ENCODE measurements at places on chromosomes 5 and 9.

- no peak for DNase-seq
These were observed 27.9 kb upstream of the CTNNA1 start for GRCh38 chr5:138725153-138725817.

- peak; percentile 54 for DNase-seq
These were observed 6.2 kb upstream of the KLF9 start for GRCh38 chr9:70420441-70421271.

DNA sequence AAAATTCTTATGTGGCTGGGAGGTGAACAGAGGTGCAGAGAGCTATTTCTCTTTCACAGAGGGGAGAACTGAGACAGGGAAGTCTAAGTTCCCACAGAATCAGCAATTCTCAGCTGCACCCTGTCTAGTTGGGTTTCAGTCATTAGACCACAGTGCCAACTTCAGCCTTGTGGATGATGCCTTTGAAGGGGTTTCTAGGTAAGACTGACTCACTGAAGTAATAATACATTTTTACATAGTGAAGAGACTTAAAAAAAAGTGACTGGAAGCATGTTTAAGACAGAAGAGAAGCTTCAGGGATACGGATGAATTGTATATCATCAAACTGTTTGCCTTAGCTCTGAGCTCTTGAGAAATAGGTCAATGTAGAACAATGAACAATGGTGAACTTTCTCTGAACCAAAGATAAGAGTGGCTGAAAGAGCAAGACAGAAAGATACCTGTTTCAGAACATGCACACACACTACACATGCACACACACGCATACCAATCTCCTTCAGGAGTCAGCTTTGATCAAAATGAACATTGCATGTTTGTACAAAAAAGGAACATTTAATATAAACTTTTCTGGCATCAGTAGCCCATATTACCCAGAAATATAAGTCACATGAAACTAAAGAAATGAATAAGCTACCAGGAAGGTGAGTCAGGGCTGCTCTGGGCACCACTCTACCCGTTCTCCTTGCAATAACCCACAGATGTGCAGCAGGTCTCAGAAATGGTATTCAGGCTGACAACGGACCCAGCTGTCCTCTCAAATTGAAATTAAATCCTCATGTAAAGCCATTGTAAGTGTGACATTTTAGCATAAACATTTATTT lies 12.6 kb upstream of the FYB1 start:
- DNase-seq = no peak

GRCh38 chr9:10127867-10128266 lies 484.9 kb downstream of the PTPRD start:
- DNase-seq = no peak

GRCh38 chr5:114912189-114912920 lies 257.4 kb downstream of the TRIM36 start:
- DNase-seq = no peak

DNA sequence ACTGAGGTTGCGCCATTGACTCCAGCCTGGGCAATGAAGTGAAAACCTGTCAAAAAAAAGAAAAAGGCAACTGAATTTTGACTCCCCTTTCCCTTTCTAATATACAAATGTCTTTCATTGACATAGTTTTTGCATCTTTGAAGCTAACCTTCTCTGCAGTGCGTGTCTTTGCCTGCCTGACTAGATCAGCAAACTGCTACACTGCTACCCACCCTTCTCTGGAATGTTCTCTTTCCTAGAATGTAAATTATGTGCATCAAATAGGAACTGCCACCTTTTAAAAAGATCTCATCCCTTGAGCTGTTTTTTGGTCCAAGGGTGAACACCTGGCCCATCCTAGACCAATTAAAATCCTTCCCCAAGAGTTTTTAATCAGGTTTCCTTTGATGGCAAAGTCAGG lies 127.6 kb downstream of the SLC28A3 start:
- no peak for DNase-seq

- no peak for DNase-seq
These were observed 1.6 kb upstream of the HAPLN1 start for GRCh38 chr5:83721953-83722901.

DNA sequence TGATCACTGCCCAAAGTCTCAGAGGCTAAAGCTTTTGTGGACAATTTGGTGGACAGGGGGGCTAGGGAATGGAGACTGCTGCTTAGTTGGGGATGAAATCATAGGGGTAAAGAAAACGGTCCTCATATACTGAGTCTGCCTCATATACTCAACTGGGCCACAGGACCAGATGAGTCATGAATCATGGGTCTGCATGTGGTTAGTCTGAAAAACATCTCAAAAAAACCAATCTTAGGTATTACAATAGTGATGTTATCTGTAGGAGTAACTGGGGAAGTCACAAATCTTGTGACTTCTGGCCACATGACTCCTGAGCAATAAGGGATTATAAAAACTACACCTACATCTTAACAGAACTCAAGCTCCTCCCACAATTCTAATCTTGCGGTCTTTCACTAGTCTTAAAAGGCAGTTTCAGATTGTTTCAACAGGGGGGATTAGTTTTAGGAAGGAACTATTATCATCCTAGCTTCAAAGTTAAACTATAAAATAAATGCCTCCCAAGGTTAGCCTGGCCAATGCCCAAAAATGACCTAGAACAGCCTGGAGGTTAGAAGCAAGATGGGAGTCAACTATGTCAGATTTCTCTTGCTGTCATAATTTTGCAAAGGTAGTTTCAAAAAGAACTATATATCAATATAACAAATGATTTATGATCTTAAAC lies 17.5 kb downstream of the TMEM161B start:
- no peak for DNase-seq

- no peak for DNase-seq
These were observed 1026.7 kb upstream of the DMAC1 start for GRCh38 chr9:8826281-8826680.

- no peak for DNase-seq
These were observed 114.3 kb downstream of the CRB2 start for GRCh38 chr9:123470121-123470782.

- DNase-seq = no peak
These were observed 5.7 kb upstream of the SMU1 start for GRCh38 chr9:33082128-33082527.

DNA sequence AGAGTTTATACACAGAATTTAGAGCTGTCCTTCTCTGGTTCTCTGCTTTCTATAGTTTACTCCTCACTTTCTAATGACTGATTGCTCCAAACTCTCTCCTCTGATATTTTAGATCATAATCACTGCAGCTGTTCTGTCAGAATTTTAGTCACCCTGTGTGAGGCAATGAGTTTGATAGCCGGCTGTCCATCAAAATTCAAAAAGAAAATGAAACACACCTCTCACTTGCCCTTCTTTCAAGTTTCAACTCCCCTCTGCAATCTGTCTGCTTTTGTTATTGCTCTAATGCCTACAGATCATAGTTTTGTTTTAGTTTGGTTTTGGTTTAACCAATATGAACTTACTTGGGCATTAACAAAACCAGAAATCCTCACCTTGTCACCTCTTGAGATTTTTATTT lies 23.3 kb upstream of the ABLIM3 start:
- no peak for DNase-seq

- DNase-seq = no peak
These were observed 1.5 kb downstream of the SAPCD2 start for GRCh38 chr9:137068539-137069507.

- DNase-seq = no peak
These were observed 75.6 kb downstream of the PRRT1B start for GRCh38 chr9:131620764-131621520.

DNA sequence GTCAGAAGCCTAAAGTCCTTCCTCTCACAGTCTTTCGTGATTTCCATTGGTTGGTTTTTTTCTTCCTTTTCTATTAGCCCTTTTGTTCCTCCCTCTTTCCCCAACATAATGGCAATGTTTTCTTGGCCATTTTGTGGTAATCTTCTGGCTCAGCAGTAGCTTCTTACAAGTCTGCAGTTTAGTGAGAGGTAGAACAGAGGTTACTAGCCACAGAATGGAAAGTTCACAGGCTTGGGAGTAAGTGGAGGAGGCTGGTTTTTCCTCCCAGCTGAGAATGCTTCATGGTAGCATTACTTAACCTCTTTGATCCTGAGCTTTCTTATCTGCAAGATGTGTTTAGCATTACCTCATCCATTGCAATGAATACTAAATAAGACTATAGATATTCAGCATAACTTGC lies 346.9 kb downstream of the NFIB start:
- no peak for DNase-seq

GRCh38 chr5:31937226-31937625 lies 236.9 kb downstream of the GOLPH3 start:
- no peak for DNase-seq

- no peak for DNase-seq
These were observed 716 bp downstream of the PROB1 start for GRCh38 chr5:139394123-139394653.

DNA sequence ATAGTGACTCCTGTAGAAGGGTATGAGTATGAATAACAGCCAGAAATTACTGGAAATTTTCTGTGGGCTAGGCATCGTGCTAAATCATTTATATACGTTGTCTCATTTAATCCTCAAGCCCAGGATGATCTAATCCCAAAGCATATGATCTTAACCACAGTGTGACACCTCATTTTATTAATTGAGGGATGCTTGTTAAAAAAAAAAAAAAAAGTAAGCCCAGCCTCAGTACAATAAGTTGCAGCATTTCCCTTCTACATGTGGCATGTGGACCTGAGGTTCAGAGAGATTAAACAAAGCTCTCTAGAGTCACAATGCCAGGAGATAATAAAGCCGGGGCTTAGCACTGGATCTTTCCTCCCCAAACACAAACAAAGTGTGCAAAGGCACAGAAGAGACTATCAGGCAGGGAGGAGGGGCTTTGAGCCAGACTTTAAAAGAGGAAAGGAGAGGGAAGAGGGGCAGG lies 49.5 kb downstream of the KLF4 start:
- no peak for DNase-seq

- no peak for DNase-seq
These were observed 134.7 kb downstream of the SLC1A3 start for GRCh38 chr5:36741128-36741527.

- DNase-seq = no peak
These were observed 184.1 kb downstream of the MARCHF11 start for GRCh38 chr5:15995341-15996052.

DNA sequence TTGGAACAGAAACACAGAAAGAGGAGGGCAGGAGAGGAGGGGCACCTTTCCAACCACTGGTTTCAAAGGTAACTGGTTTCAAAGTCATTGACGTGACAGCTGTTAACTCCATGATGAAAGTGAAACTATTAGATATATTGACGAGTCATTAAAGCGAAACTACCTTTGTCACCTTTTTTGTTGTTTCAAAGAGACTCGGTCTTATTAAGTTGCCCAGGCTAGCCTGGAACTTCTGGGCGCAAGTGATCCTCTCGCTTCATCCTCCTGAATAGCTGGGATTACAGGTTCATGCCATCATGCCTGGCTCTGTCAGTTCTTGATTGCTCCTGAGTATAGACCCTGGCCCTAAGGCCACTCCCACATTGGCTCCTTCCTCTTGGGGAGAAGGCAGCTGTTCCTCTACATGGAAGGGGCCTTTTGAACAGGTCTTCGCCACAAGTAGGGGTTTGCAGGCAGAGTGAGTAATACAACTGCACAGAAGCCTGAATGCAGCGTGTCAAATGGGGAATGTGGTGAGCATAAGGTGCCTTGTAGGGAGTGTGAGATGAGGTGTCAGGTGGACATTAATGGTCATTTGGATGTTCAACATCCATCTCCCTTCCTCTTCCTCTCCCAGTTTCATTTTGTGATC lies 3.4 kb upstream of the F12 start:
- DNase-seq = no peak

DNA sequence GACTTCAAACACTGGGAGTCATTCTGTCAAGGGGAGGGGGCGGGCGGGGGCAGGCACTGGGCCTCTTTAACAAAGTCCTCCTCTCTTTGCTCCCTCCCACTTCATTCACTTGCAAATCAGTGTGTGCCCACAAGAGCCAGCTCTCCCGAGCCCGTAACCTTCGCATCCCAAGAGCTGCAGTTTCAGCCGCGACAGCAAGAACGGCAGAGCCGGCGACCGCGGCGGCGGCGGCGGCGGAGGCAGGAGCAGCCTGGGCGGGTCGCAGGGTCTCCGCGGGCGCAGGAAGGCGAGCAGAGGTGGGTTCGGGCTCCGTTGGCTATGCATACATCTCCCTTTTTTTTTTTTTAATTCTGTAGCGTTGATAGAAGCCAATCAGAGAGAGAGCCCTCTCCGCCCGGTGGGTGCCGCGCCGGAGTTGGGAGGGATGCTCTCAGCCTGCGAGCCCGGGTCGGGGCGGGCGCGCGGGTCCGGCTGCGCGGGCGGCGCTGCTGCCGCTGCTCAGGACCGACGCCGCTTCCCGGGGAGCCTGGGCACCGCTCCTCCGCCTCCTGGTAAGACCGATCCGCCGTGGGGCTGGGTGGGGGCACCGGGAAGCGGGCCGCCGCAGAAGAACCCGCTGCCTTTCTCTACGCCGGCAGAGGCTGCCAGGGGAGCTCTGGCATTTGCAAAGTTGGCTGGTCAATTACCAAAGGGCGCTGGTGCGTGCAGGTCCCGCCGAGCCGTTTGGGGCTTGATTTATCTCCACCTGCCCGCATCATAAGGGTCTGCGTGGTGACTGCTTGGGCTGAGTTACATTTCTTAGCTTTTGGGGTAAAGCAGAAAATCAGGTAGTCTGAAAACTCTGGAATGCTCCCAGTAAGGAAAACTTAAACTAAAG lies at the start of gene CDH6:
CDH6 (plus strand) TSS at position 96 of the 877 bp plus-strand sequence. CDS start 73,788 bp downstream, outside the sequence.
- no peak for DNase-seq

GRCh38 chr5:134240421-134240962 lies 14.6 kb upstream of the PPP2CA start:
- DNase-seq = no peak

- no peak for DNase-seq
These were observed 7.6 kb upstream of the GRPEL2 start for GRCh38 chr5:149337736-149338135.

- no peak for DNase-seq
These were observed 10.8 kb upstream of the TTC39B start for GRCh38 chr9:15317836-15318235.

GRCh38 chr5:98482321-98483300 lies 290.9 kb upstream of the RGMB start:
- no peak for DNase-seq

DNA sequence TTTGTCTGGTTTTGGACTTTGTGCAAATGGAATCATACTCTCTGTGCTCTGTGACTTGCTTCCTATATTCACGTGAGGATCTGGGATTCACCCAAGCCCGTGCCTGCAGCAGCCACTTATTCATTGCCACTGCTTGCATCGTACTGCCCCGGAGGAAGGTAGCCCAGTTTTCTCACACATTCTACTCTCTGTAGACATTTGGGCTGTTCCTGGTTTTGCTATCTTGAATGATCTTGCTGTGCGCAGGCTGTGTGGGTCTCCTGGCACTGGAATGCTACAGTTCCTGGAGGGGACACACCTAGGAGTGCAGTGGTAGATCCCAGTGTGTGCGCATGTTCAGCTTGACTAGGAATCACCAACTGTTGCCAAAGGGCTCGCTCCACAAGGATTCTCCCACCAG lies 99.2 kb upstream of the BOD1 start:
- DNase-seq = no peak
